Stimulated activated CD4-positive, alpha-beta T cell treated with anti-CD3 and anti-CD28 coated beads, TNF-alpha, amount 100 ng/mL, for 24 hours (primary cell): ENCODE measurements at places on chromosomes 4 and X.
A peak's percentile ranks its signal among the peaks of the same experiment; 100 is the strongest.

DNA sequence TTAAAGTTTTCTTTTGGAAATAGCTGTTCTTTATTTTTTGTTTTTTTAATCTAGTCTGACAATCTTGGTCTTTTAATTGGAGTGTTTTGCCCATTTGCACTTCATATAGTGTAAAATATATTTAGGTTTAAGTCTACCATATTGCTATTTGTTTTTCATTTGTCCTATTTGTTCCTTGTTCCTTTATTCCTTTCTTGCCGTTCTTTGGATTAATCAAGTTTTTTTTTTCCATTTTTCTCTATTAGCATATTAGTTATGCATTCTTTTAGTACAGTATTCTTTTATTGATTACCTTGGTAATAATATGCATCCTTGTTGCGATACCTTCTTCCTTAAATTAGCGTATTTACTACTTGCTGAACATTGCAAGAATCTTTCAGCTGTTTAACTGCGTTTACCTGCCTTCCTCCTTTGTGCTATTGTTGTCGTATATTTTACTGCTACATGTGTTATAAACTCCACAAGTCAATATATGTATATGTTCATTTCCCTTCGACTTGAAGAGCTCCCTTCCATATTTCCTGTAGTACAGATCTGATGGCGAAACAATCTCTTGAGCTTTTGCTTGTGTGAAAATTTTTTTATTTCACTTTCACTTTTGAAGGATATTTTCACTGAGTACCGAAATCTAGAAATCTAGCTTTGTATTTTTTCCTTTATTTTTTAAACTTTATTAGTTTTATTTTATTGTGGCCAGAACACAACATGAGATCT is 23.9 kb upstream of the RNF212 start:
- DNase-seq = no peak

- no peak for DNase-seq
Measured at GRCh38 chr4:150476776-150477175, 105.2 kb upstream of the MAB21L2 start.

DNA sequence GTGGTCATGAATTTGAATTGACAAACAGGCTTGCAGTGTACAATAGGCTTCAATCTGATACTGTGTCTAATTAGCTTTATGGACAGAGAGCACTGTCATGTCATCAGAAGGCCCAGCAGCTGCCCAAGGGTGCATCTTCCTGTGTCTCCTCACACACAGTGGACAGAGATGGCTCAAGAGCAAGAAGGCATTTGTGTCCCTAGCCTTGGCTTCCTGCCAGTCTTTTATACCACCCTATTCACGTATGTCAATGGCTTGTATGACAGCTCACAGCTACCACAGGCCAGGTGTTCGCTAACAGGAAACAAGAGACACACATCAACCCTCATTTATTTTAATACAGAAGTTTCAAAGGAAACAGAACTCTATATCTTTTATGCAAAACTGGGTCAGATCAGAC is 874.0 kb upstream of the AGA start:
- DNase-seq = no peak

- DNase-seq = no peak
Measured at GRCh38 chr4:107453987-107454386, 266.0 kb downstream of the PAPSS1 start.

- DNase-seq = no peak
Measured at GRCh38 chr4:64518600-64518999, 109.3 kb upstream of the TECRL start.

GRCh38 chr4:83189631-83190136 is 75.2 kb upstream of the PLAC8 start:
- no peak for DNase-seq

DNA sequence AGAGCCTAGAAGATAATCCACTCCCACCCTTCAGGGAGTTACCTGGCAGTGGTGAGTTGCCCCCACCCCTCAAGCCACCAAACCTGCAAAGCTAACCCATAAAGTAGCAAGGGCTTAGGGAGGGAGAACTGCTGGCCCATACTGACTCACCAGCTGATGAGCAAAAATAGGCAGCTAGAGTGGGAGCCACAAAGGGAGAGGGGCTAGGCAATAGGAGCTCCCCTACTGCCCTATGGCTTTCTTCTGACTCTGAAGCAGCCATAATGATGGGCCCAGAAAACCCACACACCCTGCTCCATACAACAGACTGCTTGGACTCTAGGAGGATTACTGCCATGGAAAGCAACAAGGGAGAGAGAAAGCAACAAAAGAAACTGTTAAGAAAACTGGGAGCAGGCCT is 8.0 kb downstream of the SNX12 start:
- DNase-seq = no peak

DNA sequence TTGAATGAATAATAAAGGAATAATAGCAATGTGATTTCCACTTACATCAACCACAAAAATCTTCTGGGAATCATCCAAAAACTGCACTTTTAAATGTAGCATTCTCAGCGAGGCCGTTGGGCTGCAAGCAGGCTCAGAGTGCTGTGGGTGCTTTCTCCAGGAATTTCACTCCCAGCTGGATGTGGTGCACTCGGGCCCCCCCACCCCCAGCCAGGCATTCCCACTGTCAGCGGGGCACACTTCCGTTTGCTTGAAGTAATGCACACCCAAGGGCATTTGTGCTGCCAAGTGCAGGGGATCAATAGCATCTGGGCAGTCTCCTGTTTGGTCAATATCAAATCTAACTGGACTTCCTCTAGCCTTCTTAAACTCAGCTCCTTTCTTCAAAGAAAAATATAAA is at the start of gene FRMD7:
TSS of gene FRMD7 (minus strand) at position 278 of the 400 bp plus-strand sequence. CDS start at position 102, 176 bp downstream.
- DNase-seq = no peak

DNA sequence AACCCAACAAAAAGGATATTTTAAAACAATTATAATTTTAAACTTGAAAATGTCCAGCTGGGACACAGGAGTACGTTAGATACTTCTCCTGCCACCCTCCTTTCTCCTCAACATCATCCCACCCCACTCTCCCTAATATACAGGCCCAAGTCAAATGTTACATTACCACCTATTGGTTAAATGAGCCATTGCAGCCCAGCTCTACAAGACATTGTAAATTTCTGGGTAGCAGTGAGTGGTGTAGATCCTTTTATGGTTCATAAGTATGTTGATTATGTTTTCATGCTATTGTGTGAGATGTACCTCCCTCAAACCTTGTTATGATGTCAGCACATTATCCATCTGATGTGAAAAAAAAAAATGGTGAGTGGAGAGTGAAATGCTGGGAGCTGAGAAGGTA is 187.1 kb upstream of the BCOR start:
- no peak for DNase-seq

GRCh38 chrX:94850811-94851210 is 1176.8 kb downstream of the FAM133A start:
- DNase-seq = no peak

DNA sequence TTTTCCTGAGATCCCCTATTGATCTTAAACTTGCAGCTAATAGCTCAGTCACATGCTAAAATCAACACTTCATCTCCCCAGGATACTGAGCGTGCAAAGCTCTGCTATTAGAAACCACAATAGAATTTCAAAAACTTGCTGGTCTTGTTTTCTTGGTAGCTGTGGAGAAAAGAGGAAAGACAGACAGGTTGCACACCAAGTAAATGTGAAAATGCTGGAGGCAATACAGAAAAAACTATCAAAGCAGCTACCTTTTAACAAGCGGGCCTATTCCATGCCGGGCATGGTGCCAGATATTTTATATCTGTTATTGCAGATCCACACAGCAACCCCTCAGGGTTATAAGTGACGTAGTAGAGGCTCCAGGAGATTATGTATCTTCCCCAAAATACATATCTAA is 171.9 kb downstream of the DCTD start:
- no peak for DNase-seq

- DNase-seq = no peak
Measured at GRCh38 chrX:26914232-26914631, 548.9 kb downstream of the PPP4R3C start.

- no peak for DNase-seq
Measured at GRCh38 chr4:8362483-8362882, 78.0 kb downstream of the ACOX3 start.

DNA sequence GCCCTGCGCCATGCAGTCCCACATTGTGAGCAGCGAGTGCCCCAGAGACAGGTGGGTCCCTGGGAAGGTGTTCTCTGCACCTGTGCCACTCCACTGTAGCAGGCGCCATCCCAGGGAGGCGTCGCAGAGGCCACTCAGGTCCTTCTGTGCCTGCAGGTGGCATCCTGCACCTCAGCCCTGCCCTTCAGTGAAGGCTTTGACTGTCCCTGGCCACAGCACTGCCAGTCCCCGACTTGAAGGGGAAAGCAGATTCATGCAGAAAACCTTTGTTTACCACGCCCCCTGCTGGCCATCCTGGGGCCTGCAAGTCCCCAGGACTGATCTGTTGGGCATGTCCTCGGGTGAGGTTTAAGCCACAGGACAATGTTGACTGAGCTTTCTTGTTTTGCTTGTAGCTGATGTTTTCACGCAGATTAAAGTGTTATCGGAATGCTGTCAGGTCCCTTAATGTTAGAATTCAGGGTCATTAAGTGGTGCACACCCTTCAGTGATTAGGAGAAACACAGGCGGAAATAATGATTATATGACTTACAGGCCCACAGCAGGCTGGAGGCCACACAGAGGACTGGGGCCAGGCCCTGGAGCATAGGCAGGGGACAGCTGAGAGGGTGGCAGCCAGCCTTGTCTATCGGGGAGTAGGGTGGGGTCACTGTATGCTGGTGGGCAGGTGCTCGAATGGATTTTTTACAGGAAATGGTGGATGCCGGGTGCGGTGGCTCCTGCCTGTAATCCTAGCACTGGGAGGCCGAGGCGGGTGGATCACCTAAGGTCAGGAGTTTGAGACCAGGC is 5.0 kb downstream of the TACC3 start:
- peak; percentile 86 for DNase-seq

- DNase-seq = no peak
Measured at GRCh38 chr4:35300996-35301774, 943.1 kb downstream of the ARAP2 start.

DNA sequence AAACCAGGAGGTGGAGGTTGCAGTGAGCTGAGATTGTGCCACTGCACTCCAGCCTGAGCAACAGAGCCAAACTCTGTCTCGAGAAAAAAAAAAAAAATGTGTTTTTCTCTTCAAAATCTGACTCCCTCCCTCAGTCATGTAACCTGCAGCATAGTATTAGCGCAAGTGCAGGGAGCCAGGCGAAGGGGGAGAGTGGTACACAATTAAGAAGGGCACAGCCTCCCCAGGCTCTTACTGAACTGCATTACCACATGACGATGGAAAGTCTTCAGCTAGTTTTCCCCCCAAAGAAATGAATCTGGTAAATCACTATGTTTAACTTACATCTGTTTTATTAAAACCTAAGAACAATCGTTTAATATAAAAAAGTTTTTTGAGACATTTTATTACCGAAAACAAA is 32.4 kb downstream of the PALLD start:
- DNase-seq = no peak

- no peak for DNase-seq
Measured at GRCh38 chr4:11440481-11441193, 11.9 kb upstream of the HS3ST1 start.

- no peak for DNase-seq
Measured at GRCh38 chr4:26413582-26413981, 76.7 kb downstream of the CCKAR start.

GRCh38 chr4:8136972-8137710 is 21.5 kb downstream of the ABLIM2 start:
- no peak for DNase-seq

DNA sequence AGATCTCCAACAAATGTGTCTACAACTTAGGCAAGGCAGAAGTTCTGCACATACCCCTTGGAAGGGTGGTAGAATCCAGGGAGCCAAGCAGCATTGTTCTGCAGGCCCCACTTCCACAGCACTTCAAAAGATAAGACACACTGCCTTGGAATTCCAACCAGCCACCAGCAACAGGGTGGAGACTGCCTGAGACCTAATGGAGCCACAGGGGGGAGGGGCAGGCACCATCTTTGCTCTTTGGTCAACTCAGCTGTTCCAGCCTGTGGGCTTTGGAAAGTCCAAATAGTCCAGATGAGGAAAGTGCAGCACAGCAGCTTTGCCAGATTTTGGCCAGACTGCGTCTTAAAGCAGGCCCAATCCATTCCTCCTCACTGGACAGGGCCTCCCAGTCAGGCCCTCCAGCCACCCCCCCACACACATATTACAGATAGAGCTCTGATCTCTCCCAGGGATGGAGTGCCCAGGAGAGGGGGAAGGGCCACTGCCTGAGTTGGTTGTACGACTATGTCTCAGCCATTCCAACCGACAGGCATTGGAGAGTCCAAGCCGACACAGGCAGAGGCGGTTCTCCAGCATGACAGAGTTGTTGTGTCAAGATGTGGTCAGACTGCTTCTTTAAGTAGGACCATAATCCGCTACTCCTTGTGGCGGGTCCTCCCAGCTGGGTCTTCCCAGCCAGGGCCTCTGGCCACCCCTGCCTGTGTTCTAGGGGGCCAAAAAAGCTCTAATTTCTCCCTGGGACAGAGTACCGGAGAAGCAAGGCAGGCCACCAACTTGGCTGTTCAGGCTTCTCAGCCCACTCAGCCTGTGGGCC is 42.5 kb upstream of the ANTXR2 start:
- no peak for DNase-seq

DNA sequence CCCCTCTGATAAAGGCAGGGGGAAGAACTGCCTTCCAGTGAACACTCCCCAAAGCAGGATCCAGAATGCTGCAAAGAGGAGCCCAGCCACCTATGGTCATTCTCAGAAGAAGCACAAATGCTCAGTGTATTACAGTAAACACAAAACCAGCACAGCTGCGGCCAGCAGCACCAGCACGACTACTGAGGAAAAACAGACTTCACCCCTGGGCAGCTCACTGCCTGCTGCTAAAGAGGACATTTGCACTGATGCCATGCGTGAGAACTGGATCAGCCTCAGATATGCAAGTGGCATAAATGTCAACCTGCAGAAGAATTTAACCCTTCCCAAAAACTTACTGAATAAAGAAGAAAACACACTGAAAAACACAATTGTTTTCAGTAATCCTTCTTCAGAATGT is 80.2 kb upstream of the TLR2 start:
- no peak for DNase-seq

DNA sequence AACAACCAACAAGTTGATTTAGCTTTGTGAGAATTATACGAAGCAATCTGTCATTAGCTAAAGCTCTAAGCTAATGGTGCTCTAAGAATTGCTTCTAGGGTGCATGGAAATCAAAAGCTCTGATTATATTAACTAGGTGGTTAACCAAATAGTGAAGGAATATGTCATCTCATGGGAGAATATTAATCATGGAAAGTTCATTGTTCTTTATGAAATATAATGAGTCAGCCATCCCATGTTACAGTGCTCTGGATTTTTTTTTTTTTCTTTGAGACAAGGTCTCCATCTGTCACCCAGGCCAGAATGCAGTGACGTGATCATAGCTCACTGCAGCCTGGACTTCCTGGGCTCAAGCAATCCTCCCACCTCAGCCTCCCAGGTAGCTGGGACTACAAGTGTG is 10.5 kb downstream of the DCAF8L2 start:
- no peak for DNase-seq

DNA sequence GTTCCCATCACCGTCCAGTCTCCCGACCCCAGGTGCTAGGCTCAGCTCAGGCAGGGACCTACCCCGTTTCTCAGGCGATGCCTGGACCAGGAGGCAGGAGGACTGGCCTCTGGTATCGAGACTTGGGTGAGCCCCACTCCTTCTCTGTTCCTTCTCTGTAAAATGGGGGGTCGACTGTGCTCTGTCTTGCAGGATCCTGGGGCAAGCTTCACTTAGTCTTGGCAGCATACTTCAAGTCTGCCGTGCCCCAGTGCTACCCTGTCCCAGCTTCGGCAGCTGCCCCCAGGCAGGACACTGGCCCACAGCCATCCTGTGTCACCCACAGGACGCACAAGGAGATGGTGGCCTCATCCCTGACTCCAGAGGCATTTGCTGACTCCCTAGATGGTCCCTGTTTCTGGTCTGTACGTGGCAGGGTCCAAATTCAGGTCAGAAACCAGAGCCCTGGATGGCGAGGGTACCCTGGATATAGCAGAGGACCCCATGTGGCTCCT is 7.0 kb upstream of the HAUS7 start:
- no peak for DNase-seq

- no peak for DNase-seq
Measured at GRCh38 chrX:49212209-49212608, 12.2 kb upstream of the SYP start.
